Stimulated activated memory B cell treated with anti-CD40 and anti-IgM and Interleukin-4, amounts not matched to agents 10 μg/mL and 1 μg/mL and 100 μg/mL, for 72 hours (primary cell): ENCODE measurements at places on chromosomes 7 and 10.

DNA sequence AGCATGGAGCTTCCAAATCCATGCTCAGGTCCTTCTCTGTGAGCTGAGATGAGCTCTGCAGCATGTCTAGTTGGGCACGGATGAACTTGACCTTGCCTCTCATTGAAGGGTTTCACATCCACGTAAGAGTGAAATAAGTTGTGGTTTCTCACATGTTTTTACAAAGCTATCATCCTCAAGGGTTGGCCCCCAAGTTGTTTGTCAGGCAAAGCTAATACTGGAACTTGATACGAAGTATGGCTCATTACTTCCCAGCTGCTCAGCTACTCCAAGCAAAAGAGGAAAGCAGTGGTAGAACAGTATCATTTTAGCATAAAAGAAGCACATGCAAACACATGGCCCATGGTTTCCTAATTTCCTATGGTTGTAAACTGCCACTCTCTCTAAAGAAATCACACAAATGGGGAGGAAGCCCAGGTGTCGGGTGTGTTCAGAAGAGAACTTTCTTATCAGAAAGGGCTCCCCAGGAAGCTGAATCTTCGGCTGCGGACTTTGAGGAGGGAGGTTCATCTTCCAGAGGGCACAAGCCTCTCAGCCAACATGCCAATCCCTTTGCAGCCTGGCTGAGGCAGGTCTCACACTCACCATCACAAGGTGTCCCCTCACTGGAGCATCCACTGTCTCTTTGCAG lies 45.3 kb downstream of the PDLIM1 start:
- ATAC-seq: peak; percentile 87

DNA sequence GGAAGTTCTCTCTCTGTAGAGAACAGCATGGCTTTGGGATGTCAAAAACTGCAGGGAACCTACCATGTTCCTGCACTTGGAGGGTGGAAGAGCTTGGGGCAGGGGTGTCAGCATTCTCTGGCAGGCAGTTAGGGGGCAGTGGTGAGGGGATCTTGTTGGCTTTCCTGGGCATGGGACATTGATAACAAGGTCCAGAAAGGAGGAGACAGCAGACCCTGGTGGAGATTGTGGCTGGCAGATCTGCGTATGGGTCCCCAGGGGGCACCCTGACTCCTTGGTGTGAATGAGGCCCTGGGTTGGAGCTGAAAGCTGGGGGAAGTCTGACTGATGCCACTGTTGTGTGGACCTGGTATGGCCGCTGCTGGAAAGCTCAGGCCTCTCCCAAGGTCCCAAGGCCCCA lies 22.9 kb upstream of the CAMK2B start:
- ATAC-seq: peak; percentile 47

DNA sequence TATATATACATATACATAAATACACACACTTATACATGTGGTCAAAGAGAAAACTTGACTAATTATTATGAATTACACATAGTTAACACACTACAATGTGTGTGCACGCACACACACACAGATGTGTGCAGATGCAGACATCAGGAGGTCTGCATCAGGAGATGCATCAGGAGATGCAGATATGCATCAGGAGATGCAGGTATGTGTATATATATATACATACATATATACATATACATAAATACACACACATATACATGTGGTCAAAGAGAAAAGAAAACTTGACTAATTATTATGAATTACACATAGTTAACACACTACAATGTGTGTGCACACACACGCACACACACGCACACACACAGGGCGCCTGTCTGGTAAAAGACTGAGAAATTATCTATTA lies 31.3 kb upstream of the MDFIC start:
- ATAC-seq: no peak

DNA sequence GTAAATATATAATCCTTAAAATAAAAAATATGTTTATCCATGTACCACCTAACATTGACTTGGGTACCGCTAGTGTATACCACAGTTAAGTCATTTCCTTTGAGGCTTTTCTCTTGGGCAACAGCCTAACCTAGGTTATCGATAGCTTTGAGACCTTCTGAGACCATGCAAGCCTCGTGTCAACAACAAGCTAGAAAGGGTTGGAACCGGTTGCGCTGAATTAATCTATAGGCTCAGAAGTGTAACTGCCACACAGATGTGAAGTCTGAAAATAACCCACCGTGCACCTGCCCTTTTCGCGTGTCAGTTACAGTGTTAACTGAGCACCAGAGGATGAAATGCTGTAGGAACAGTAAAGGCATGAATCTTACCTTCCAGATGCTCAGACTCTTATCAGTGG lies 59.8 kb downstream of the ARID5B start:
- peak; percentile 76 for ATAC-seq

DNA sequence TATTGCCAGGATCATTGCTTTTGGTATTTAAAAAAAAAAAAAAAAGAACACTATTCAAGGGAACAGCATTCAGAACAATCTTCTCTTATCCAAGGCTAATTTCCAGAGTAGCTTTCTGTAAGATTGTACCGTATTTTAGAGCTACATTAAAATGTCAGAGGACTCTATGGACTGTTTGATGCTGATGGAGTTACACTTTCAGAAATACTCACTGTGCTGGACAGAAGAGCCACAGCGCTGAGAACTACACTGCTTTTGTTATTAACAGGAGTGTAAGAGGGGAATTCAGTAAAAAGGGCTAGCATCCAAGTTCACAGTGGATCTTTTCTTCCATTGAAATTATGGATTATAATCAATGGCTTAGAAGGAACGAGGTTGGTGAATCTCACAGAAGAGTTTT lies 247.7 kb downstream of the AHR start:
- no peak for ATAC-seq

DNA sequence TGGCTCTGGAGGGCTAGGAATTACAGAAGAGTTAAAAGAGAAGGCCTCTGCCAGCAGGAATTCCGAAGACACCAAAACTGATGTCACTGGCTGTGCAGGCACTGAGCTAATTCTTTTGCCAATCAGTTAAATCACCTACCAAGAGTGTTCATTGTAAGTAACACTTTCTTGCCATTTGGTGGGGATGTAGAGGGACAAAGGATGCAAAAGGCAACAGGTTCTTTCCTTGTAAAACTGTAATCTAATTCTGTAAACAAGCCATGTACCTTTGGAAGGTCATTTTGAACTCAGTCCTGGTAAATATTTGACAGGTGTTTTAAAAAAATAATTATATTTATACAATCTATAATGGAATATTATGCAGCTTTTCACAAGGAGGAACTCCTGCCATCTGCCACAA lies 438.4 kb downstream of the AUTS2 start:
- no peak for ATAC-seq

GRCh38 chr10:114257498-114257897 lies 18.4 kb downstream of the VWA2 start:
- ATAC-seq: no peak

DNA sequence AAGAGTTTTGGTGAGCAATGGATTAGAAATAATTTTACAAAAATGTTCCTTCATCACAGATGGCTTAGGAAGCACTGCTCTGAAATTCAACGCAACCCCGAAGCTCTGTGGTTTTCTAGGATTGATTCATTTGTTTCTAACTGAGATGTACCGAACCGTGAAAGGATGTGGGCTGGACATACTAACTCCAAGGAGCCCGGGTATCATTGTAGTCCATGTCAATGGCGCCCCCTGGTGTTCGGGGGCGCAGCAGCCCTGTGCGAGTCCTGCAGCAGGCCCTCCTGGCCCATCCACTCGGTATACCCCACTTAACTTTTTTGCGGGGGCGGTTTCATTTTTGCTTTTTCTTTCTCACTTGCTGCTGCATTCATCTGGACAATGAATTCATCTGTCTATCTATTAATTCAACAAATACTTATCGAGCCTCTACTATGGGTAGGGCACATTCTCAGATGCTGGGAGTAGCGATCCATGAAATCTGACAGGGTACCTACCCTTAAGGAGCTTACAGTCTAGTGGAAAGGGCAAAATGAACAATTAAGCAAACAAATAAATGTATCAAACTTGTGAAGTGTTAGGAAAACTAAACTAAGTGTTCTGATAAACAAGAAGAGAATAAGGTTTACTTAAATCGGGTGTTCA lies 25.2 kb upstream of the ITPRID1 start:
- peak; percentile 80 for ATAC-seq

DNA sequence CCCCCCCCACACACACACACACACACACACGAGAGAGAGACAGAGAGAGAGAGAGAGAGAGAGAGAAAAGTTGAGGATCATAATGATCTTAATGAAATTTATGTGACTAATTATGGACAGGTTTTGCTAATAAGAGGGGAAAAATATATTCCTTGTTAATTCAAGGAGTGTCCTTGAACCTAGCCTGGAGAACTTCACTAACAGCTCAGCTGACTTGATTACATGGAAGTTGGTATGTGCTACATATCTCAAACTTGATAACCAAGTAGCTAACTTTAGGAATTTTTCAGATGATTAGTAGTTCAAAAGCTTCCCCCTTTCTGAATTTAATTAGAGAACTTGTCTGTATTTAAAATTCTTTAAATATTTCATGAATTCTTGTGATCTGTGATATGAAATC lies 15.3 kb downstream of the SLF2 start:
- ATAC-seq: no peak

- no peak for ATAC-seq
Measured at GRCh38 chr7:11732207-11732606, 99.8 kb downstream of the THSD7A start.

- no peak for ATAC-seq
Measured at GRCh38 chr10:33506391-33506790, 171.9 kb upstream of the NRP1 start.

- no peak for ATAC-seq
Measured at GRCh38 chr10:8054494-8055407, at the start of gene GATA3. Gene GATA3 (plus strand): TSS chr10:8054688. CDS start chr10:8055656, 968 bp downstream.

- ATAC-seq: no peak
Measured at GRCh38 chr7:27972276-27972675, 208.3 kb downstream of the JAZF1 start.
